ENCODE measurements at places on chromosomes 5 and 9.

DNA sequence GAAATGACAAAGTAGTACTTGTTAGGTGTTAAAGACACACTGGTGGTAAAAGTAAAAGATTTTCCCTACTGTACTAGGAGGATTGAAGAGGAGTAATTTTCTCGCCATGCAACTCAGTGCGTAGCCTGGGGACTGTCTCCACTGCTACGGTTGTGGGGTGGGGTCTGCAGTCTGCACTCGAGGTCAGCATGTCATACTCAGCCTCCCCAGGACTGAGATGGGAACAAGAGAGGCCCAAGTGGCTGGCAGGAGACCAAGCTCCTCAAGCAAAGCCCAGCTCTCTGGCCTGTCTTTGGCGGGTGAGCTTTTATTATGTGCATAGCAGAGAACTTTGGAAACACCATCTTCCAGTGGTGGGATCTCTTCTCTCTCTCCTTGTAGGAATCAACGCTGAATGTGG, 10.4 kb downstream of the NHP2 start:
- no peak for DNase-seq

GRCh38 chr5:149937610-149938009, 7.0 kb downstream of the PDE6A start:
- no peak for DNase-seq

DNA sequence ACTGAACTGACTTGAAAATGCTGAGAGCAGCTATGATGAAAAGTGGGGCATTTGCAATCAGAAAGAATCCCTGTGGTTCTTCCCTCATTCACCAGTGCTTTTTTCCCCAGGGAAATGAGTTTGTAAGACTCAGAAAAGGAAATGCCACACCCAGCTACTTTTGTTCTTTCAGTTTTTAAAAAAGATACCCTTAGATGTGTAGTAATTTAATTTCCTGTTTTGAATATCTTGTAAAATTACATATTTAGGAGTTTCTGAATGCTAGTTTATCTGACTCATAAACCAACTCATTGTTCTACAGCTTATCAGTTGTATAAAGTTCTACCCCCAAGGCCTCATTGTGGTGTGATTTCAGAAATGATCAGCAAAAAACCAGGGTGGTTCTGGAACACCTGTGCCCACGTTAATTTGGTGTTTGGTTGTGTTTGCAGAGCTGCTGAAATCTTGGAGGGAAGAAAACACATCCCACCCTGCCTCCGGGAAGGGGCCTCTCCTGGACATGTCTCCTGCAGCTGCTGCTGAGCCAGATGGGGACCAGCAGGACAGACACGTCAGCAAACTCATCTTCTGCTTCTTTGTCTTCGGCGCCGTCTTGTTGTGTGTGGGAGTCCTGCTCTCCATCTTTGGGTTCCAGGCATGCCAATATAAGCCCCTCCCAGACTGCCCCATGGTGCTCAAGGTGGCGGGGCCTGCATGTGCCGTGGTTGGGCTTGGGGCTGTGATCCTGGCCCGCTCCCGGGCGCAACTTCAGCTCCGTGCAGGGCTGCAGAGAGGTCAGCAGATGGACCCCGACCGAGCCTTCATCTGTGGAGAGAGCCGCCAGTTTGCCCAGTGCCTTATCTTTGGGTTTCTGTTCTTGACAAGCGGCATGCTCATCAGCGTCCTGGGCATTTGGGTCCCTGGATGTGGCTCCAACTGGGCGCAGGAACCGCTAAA, 2.8 kb downstream of the TMEM171 start:
- DNase-seq = peak; percentile 71

DNA sequence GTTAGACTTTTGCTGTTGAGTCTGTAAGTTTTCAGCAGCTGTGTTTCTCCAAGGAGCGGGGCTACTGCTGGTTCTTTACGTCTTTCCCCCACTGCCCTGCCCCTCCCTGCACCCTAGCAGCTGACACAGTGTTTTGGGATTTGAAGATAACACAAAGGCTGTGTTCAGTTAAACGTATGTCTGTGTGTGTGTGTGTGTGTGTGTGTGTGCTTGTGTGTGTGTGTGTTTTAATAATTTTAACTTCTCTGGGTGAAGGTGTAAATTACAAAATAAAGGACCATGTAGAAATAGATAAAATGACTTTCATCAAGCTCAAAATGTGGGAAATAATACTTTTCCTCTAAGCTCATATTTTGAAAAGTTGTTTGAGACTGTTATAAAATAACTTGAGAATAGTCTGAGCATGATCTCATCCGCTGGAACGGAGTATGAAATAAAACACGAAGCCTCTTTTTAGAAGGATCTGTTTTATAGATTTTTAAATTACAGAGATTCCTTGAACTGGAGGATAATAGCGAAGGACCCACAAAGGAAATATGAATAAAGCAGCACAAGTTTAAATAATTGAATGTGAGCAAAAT, 10.9 kb downstream of the ABL1 start:
- DNase-seq = peak; percentile 83

GRCh38 chr9:13721481-13722235, 442.2 kb upstream of the MPDZ start:
- peak; percentile 79 for DNase-seq

DNA sequence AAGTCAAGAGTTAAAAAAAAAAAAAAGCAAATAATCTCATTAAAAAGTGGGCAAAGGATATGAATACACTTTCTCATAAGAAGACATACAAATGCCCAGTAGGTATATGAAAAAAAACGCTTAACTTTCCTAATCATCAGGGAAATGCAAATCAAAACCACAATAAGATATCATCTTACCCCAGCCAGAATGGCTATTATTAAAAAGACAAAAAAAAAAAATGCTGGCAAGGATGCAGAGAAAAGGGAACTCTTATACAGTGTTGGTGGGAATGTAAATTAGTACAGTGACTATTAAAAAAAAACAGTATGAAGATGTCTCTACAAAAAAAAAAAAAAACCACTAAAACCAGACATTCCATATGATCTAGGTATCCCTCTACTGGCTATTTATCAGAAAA, 79.4 kb downstream of the LPAR1 start:
- no peak for DNase-seq

- no peak for DNase-seq
Measured at GRCh38 chr5:149073213-149073612, 10.4 kb upstream of the SH3TC2 start.

All from fibroblast of skin of right quadriceps (primary cell).